Fibroblast of villous mesenchyme (primary cell): ENCODE measurements at places on chromosomes 2 and 18.

DNA sequence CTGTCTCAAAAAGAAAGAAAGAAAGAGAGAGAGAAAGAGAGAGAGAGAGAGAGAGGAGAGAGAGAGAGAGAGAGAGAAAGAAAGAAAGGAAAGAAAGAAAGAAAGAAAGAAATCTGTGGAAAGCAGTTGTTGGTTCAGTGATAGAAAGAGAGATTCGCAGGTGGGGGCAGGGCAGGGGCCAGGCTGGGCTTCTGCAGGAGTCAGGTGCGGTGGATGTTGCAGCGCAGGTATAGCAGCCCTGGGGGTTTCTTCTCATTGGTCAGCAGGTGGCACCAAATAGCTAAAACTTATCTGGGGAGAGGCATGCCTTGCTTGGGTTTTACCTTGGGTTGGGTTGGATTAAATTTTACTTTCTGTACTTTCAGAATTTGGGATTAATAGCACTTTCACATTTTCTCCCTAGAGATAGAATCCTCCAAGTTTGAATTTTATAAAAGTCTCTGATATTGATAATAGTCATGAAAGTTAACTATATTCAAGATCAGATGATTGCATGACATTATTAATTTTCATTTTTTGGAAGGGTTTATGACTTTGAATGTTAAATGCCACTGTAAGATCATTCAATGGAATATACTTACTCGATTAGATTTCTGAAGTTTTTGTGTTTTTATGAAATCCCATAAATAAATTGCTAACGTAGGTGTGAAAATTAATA is 66.6 kb downstream of the SPTBN1 start:
- DNase-seq: peak; percentile 62

- peak; percentile 62 for DNase-seq
These were observed 1077.9 kb upstream of the ZEB2 start for GRCh38 chr2:145597809-145598208.

DNA sequence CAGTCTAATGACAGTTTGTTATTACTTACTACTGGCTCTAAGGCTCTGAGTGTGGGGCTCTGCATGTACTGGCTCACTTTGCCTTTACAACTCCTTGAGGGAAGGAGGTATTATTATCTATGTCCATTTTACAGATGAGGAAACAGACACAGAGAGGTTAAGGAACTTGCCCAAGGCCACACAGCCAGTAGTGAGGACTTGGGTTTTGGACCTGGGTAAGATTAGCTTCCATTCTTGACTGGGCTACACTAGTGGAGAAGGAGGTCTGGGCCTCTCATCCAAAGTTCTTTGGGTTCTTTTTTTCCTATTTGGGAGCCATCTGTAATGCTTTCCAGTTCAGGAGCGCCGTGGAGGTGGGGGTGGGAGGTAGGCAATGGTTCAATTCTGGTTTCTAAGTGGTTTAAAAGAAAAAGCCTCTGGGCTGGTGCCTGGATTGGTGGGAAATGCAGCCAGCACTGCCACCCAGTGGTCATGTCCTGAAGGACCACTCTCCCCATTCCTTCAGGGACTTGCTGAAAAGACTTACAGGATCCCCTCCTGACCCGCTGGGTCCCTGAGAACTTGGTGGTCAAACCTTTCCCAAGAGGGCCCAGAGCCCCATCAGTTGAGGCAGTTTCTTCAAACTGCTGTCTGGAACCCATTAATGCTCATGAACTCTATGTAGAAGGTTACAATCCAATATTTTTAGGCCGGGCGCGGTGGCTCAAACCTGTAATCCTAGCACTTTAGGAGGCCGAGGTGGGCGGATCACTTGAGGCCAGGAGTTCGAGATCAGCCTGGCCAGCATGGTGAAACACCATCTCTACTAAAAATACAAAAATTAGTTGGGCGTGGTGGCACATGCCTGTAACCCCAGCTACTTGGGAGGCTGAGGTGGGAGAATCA is 38.6 kb upstream of the NOTO start:
- peak; percentile 68 for DNase-seq

DNA sequence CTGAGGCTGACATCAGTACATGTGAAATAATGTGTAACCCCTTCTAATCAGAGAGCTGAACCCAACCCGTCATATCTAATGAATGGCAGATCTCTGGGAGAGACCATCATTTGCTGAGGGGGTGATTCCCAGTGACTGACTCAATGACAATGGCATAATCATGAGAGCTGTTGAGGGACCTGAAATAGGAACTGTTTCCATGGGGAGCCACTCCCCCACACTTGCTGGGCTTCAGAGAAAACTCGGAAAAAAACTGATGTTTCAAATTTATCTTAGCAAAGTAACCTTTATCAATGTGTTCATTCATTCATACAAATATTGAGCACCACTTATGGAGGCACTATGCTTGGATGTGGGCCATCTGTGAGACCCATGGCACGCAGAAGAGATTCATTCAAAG is 93.4 kb upstream of the ZBTB14 start:
- DNase-seq: no peak

DNA sequence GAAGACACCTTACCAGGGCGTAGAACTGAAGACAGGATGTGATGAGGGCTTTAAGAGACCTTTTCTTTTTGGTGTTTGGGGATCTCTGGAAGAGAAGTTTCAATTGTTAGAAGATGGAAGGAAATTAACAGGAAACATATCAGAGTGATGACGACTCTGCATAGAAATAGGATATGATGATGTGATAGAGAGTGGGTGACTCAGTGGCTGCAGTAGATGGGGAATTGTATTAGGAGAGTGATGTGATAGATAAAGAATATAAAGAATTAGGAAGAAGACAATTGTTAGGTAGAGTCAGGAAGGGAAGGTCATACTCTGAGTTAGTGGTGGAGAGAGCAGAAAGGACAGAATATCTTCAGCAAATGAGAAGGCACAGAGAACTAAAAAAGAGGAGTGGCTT is 593.9 kb downstream of the NYAP2 start:
- DNase-seq: no peak

- DNase-seq: no peak
These were observed 48.1 kb upstream of the VPS54 start for GRCh38 chr2:64067326-64067725.

- DNase-seq: peak; percentile 36
These were observed 216.6 kb upstream of the DSEL start for GRCh38 chr18:67733088-67733487.

DNA sequence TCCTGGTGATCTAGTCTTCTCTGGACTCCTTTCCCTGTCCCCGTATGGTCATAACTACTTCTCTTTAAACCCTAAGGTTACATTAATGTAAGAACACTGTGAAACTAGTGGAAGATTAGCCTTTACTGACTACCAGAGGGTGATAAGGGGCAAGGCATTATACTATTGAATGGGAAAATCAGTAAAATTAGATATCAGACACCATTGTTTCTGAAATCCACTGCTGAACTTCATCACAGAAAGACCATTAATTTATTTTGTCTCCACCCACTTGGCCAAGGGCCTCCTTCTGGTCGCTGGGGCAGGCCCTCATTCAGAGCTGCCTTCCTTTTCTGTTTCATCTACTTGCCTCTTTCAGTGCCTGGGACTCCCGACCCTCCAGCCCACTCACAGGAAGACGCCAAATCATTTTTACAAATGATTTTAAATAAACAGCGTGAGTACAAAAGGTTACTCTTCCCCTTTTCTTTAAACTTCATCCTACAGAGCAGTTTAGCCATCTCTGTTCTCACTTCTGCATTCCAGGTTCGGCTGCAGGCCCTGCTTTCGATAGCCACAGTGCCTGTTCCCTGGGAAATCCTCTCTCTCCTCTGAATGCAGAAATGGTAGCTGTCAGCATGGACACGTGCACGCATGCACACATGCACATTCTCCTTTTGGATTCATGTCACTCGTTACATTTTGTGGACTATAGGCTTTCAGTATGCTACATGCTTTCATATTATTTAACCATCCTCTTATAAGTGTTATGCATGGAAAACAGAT is 70.3 kb upstream of the DOCK10 start:
- no peak for DNase-seq

DNA sequence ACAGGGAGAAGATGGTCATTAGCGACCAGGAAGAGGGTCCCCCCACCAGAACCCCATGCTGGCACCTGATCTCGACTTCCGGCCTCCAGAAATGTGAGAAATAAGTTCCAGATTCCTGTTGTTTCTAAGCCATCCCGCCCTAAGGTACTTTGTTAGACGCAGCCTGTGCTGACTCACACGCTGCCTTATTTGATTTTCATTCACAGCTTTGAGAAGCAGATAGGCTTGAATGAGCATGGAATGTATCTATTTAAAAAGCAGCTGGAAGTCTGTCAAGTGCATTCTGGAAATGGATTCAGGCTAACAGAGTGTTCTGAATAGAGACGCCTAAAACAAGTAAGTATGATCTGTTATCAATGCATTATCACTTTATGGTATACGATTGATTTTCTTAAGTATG is 8.3 kb upstream of the IL1R2 start:
- peak; percentile 47 for DNase-seq

DNA sequence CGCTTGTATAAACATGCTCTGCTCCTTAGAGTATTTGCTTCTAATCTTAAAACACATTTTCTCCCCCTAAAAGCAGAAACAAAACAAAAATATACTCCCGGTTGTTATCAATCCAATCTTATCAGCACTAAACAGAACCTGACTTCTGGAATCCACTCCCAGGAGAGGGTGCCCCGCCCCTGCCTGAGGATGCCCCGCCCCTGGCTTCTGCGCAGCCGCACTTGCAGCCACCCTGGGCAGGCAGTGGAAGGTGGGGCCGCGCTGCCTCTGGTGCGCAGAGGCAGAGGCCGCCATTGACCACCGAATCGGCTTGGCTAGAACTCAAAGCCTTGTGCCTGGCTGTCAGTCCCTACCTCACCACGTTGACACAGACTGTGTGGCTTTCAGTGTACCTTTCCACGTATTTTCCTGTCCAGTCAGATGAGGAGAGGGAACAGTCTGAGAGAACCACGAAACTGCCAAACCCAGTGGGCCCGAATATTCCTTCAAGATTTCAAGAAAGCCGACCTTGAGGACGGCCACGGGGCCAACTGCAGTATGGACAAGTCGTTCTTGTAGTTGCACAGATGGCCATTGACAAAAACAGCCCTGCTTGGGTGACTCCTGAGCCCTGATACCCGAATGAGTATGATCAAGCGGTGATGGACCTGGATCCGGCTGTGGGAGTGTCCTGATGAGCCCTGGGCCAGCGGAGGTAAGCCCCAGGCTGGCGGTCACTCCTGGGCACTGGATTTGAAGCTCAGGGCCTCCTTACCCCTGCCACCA is 46.2 kb upstream of the ARHGAP28 start:
- no peak for DNase-seq

DNA sequence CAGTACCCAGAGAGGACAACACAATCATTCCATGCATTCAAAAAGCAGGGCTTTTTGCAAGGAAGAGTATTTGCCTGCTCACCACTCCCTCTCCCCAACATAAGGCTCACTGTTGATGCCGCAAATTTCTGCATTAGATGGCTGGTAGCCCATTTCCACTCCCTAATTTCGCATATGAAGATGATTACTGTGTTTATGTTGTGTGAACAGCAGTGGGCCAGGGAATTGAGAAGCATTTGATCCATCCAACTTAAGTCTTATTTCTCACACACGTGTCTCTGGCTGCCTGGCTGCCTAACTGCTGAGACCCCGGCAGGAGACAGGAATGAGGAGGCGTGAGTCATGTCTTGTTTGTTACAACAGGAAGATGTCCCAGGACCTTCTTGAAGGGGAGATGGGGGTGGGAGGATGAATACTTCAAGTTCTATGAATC is 294.1 kb downstream of the ALK start:
- DNase-seq: peak; percentile 48

GRCh38 chr2:112772322-112772721 is 7.9 kb upstream of the CKAP2L start:
- DNase-seq: no peak

DNA sequence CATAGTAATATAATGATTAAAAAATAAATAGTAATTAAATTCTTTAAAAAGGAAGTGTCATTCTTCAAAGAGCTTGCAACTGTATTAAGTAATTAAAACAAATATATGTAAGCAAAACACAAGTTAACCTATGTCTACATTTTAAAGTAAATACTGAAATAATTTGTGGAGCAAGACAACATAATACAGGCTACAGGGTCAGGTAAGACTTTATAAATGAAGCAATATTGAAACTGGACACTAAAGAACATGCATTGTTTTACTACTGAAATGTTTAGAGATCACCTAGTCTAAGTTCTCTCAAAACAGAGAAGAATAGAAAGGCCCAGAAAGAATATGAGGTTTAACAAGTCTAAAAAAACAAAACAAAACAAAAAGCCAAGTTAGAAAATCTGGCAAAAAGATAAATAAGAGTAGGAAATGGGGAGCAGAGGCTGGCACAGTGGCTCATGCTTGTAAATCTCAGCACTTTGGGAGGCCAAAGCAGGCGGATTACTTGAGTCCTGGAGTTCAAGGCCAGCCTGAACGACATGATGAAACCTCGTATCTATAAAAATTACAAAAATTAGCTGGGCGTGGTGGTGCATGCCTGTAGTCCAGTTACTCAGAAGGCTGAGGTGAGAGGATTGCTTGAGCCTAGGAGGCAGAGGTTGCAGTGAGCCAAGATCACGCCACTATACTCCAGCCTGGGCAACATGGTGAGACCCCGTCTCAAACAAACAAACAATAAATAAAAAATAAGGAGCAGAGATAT is 34.4 kb downstream of the VPS54 start:
- DNase-seq: peak; percentile 40

DNA sequence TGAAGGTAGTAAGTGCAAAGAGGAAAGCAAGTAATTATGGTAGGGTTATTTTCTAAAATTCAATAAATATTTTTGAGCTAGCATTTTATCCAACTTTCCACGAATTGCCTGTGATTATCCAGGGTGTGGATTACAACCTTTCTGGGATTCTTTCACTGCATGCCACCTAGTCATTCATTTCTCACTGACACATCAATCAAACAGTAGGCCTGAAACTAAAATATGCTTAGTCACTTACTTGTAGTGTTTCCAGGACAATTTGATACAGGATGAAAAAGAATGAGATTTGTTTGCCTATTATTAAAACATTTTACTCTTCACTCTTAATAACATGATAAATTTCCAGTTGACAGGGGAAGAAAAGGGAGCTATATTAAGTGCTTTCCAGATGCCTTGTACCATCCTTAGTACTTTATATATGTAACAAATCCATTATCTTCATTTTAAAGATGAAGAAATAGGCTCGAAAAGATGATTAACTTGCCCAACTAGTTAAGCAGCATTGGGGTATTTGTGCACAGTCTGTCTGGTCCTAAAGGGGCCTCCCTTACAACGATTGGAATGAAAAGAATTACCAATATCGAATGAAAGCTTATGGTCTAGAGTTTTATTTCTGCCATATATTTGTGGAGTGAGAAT is 70.4 kb downstream of the KCTD1 start:
- no peak for DNase-seq

DNA sequence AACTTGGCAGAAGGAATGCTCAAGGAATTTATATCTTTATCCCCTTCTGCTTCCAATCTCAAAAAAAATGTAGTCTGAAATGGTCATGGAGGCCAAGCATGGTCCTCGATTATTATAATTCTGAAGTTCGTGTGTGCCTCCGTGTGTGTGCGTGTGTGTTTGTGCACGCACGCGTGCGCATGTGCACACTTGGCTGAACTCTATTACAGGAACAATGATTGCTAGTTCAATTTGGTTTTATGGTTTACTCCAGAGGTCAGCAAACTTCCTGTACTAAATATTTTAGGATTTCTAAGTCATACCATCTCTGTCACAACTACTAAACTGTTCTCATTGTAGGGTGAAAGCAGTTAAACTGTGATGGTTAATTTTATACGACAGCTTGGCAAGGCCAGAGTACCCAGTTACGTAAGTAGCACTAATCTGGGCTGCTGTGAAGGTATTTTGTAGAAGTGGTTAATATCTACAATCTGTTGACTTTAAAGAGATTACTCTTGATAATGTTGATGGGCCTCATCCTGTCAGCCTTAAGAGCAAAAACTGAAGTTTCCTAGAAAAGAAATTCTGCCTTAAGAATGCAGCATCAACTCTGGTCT is 5.8 kb upstream of the MARCHF7 start:
- DNase-seq: peak; percentile 93
